ENCODE measurements at places on chromosomes 3 and 15. TPM values are rescaled to one million over a fixed set of nuclear protein-coding genes. Genes with fewer than 3 reads are reported as not detected.

Gene HES1
- total RNA-seq: 44.3 TPM

Gene GOLGA6L1
- total RNA-seq: not detected

Gene GAP43
- 0.19 TPM for total RNA-seq

Gene STRIT1
- not detected for total RNA-seq

Gene ZBED2
- 0.66 TPM for total RNA-seq

Gene TIGIT
- 2.7 TPM for total RNA-seq

Gene GOLGA8O
- 2.5 TPM for total RNA-seq

Gene ADAMTS17
- total RNA-seq: 2.2 TPM

Gene HIGD2B
- total RNA-seq: not detected

Gene SERPINI2
- not detected for total RNA-seq

Gene SEMA5B
- total RNA-seq: 8.4 TPM

Gene PPM1M
- 32.5 TPM for total RNA-seq

Gene DNASE1L3
- total RNA-seq: 24.9 TPM

Gene LEKR1
- total RNA-seq: 1.6 TPM

GRCh38 chr3:16300307-16300706, 35.3 kb downstream of the OXNAD1 start:
- DNase-seq: no peak

- DNase-seq: no peak
Measured at GRCh38 chr3:100171211-100171914, 57.1 kb upstream of the FILIP1L start.

DNA sequence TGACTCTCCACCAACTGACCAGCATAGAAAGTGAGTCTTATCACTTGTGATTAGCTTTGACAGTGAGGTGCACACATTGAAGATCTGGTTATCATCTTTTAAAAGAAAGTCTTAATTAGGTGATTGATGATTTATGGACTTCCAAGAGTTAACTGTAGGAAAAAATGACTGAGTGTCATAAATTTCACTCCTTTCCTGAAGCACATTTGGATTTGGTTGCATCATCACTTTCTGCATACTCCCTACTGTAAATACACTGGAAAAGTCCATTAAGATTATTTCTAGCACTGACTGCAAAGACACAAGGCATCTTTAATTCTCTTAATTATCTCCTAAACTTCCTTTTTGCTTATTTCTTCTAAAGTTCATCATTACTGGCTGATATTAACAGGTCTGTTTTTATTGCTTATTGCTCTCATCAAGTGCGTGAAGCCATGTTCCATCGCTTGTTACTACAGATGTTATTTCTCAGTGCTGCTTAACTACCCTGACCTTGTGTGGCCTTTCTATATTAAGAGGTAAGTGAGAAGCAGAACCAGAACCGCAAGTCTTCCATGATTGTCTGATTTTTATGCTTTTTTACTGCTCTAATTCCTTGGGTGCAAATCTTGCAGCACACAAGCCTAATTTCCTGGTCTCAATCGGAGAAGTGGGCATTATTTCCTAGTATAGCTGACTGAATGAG, 153.2 kb downstream of the MEIS2 start:
- no peak for DNase-seq

DNA sequence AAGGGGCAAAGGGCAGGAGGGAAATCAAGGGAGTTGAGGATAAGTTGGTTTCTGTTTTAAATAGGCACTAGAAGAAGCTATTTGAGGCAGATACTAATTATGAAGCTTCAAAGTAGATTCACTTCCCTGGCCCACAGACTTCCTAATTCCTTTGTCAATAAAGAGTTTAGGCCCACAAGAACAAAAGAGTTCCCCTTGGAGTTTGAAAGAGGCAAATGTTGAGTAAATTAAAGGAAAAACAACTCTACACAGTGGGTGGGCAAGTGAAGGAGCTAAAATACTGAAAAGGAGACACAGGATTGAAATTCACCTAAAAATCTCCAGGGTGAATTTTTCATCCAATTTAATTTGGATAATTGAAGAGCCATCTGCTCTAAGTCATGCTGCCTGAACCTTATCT, 411.7 kb upstream of the RORA start:
- no peak for DNase-seq

- DNase-seq: peak; percentile 78
Measured at GRCh38 chr3:51955893-51956770, 951 bp downstream of the GPR62 start.

- DNase-seq: no peak
Measured at GRCh38 chr3:134034005-134034785, 4.5 kb upstream of the SLCO2A1 start.

GRCh38 chr15:82972990-82973389, 13.0 kb upstream of the RAMAC start:
- DNase-seq: no peak

DNA sequence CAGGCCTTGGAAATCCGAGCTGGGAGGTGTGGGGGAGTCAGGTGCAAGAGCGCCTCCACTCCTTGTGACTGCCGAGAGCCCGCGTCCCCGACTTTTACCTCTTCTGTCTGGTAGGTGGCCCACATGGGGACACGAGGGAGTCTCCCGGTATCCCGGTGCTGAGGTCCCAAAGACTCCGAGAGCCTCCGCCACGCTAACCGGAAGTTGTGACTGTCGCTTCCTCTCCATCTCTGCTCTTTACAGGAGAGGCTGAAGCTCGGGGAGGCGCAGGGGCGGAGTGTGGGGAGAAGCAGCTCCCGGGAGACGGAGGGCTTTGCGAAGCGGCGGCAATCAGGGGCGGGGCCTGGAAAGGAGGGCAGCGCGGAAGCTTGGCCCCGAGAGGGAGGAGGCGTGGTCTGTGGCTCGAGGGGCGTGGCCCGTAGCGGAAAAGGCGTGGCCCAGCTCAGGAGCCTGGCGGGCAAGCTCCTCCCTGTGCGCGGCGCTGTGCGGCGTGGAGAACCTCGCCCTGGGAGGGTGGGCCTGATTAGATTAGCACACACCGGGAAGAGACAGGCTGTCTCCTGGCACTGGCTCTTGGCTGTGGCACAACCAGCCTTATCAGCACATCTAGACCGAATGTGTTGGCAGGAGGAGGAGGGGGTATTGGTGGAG, 143.9 kb downstream of the GABRB3 start:
- DNase-seq: peak; percentile 55

DNA sequence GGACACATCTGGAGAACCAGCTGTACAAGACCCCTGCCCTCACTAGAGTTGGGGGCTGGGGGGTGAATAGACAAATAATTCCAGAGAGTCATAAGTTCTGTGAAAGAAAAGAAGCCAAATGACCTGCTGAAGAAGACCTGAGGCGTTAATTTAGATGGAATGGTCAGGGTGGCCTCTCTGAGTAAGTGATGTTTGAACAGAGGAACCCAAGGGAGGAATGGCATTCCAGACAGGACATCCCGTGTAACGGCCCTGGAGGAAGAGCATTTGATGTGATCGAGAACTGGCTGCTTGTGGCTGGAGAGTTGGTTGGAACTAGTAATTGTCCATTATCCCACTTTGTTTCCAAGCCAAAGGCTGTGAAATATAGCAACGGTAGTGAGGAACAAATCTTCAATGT, 1.7 kb downstream of the NR2C2 start:
- DNase-seq: no peak

- no peak for DNase-seq
Measured at GRCh38 chr3:25423780-25424588, 4.1 kb upstream of the RARB start.

DNA sequence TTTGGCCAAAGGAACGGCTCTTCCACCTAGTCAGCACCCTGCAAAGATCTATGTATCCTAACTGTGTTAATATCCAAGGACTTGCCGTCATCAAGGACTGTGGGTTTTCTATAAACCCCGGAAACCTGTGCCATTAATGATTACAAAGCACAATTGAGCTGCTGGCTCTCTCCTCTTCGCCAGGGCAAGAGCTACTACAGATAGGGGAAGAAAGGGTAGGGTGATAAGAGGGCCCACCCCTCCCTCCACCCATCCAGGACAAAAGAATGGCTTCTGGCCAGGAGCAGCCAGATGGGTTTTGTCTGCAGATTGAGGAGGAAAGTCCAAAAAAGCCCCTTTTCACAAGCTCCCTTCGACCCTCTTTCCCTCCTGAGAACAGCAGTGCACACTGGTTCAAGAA, 9.9 kb downstream of the RFT1 start:
- no peak for DNase-seq

DNA sequence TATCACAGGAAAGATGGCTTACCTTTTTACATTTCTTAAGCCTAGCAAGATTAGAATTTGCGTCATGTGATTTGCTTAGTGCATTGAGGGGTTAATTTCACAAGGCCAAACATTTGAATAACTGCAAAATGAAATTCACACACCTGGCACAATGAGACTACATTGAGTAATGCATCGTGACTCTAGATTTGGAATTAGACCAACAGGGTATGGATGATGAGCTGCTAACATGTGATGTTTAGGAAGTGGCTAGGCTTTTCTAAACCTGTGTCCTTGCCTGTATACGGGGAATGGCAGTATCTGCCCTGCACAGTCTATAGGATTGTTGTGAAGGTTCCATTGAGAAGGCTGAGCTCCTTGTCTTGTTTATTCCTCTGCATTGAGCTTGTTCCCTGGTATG, 160.1 kb downstream of the MFSD1 start:
- DNase-seq: no peak

DNA sequence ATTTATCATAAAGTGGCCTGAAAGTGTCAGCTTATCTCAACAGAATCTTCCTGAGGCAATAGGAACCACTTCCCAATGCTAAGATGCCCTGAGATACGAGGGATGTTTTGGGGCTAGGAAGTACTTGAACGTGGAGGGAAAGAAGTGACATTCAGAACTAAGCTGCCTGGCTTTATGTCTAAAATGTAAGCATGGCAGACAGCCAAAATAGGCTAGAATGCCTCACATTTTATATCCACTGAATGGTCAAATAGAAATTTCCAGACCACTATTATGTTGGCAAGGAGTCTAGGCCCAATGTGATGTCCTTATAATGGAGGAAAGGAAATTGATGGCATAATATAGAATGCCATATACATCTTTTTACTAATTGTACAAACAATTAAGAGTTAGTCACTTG, 154.9 kb downstream of the PEX5L start:
- no peak for DNase-seq

DNA sequence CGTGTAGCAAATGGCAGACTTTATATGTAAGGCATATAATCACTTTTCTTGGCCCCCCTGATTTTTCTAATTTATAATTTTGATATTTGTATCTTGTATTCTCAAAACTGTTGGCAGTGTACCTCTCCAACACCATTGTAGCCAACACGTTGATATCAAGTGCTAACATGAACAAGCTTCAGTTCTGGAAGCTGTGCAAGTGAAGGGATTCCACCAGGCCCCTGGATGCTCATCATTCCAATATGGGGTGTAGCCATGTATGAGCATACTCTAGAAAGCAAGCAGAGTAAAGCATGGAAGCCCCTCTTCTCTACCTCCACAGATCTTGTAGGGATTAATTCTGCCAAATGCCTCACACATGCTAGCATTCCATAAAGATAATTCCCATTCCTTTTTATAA, 211.3 kb downstream of the MYRIP start:
- no peak for DNase-seq

DNA sequence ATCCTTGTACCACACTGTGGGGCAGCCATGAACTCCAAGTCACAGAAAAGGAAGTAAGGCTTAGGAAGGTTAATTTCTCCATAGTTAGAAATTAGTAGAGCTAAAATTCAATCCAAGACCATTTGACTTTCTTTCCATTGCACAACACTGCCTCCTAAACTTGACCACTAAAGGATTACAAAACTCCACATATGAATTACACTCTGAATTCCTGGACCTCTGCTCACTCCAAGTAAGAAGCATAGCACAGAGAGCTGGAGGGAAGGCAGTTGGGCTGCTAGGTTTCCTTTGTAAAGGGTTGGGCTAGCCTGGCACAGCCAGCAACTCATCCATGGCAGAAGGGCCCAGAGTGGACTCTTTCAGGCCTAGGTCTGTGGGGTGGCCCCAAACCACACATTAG, 134.4 kb downstream of the MYLK start:
- DNase-seq: no peak

DNA sequence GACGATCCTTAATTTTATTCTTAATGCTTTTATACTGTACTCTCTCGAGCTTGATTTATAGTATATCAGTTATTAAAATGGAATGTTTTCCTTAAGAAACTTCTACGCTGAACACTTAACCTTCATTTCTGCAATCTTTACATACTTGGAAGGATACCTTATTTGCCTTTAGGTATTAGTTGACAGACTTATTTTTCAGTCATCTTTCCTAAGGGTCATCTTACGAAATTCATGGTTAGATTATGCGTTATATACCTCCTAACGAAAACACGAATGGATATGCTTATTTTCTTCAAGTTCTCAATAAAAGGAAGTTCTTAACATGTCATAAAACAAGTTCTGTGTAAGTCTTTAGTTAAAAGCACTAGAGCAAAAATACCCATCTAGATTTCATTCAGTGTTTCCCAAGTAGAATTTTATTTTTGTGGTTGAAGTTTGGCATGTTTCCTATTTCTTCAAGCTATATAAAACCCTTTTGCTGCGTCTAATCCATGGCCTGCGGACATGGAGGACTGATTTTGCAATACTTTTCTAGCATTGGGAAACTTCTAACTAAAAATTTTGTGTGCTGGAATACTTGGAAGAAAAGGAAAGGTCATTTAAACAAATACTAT, 231.3 kb downstream of the TP63 start:
- DNase-seq: no peak

DNA sequence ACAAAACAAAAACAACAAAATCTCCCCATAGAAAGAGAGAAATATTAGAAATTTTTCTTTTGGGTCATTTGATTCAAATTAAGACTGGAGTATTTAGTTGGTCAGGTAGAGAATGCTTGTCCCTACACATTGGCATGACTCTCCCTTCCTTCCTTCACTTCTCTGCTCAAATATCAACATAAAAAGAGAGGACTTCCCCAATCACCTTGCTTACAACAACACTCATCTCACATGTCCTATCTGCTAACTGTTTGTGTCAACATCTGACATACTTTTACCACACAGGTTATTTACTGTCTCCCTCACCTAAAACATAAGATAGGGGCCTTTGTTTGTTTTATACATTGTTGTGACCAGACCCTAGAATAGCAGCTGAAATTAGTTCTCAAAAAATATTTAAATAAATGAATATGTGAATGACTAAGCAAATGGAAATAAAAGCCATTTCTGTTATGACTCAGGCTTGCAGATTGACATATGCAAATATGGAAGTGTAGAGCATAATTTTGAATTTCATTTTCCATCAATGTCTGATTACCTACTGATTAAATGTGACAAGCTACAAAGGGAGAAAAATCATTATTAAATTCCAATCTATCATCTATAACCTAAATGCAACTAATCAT, 304.8 kb downstream of the CTNNB1 start:
- DNase-seq: no peak

GRCh38 chr3:81041331-81041730, 720.1 kb downstream of the GBE1 start:
- no peak for DNase-seq

DNA sequence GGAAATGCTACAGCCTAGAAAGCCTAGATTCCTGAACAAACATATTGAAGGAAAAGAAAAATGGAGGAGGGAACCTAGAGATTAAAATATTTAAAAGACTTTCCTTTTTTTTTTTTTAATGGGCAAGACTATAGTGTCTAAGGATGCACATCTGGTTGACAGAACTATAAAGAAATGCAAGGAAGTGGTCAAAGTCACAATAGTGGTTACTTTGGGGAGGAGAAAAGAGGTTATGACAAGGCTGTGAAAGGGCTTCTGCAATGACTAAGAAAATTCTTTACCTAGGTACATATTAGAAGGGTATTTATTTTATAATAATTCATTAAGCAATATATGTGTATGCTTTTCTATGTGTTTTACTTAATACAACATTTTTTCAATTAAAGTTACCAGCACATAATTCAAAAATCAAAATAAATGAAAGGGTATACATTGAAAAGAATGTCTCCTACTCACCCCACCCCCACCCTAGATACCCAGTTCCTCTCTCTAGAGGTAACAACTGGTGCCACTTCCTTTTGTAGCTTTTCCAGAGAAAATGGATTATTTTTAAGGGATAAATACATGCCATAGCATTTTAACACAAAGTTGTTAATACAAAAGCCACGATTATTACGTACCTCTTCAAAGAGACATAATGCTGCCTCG, 70.1 kb downstream of the HERC1 start:
- no peak for DNase-seq
